Upper lobe of left lung (tissue), 6 donors: ENCODE measurements at places on chromosomes 5 and 9. TPM values are rescaled to one million over a fixed set of nuclear protein-coding genes. Genes with fewer than 3 reads are reported as not detected.

The IL3 gene
- not detected for total RNA-seq

The ADRB2 gene
- total RNA-seq, result 27.5 TPM

DNA sequence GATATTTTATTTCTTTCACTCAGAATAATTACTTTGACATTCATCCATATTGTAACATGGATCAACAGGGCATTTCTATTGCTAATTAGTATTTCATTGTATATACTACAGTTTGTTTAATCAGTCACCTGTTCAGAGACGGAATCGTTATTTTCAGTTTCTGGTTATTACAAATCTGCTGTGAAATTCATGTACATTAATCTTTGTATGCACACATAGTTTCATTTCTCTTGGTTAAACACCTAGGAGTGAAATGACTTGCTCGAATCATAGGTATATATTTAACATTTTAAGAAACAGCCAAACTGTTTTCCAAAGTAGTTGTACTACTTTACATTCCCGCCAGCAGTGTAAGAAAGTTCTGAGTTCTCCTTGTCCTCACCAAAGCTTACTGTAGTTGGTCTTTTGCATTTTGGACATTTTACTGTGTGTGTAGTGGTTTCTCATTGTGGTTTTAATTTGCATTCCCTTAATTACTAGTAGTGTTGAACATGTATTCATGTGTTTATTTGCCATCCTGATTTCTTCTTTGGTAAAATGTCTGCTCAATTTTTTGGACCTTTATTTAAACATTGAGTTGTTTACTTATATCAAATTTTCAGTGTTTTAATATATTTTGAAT, 198.2 kb downstream of the SAXO1 start:
- no peak for DNase-seq

GRCh38 chr5:107604146-107604910, 66.4 kb downstream of the EFNA5 start:
- no peak for DNase-seq

- no peak for DNase-seq
These were observed 71.9 kb downstream of the ITGA1 start for GRCh38 chr5:52859628-52860027.

The CLTA gene
- total RNA-seq, result 200 TPM

- DNase-seq, result no peak
These were observed 88.4 kb downstream of the GALNT10 start for GRCh38 chr5:154278908-154279307.

DNA sequence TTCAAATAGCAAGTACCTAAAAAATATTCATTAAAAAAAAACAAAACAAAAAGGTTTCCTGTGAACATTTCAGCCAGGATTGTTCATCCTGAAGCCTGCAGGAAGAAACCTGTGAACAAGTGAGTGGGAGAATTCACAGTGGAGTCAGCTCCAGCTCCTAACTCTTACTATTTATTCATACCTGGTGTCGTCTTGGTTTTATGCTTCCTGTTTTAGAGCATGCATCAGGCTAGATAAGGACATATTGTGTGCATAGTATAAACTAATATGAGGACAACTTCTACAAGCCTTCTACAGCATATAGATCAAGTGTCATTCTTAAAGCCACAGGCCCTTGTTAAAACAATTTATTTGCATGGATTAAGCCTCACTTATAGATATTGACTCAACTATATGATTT, 169.9 kb downstream of the EFNA5 start:
- no peak for DNase-seq

- DNase-seq, result no peak
These were observed 8.0 kb downstream of the VDAC1 start for GRCh38 chr5:133996683-133997252.

- no peak for DNase-seq
These were observed 179.0 kb downstream of the C9orf50 start for GRCh38 chr9:129441852-129442251.

DNA sequence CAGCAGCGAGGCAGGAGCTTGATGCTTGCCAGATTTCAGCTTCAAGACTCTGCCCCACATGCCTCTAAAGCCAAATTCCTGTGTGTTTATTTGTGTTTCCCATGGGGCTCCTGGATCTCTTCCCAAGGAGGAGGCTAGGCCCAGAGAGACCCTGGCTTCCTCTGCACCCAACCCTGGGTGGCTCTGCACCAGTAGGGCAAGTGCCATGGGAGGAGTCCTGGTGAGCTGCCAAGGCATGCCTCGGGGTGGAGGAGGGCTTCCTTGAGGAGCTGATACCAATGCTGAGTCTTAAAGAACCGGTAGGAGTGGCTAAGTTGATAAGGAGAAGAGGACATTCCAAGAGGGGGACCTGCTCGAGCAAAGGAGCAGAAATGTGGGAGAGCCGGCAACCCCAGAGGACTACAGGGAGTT, 6.8 kb upstream of the TIFAB start:
- peak; percentile 84 for DNase-seq

- no peak for DNase-seq
These were observed 185.5 kb upstream of the OTULINL start for GRCh38 chr5:14396066-14396465.

The PMPCA gene
- 41.2 TPM for total RNA-seq

The PCDHB12 gene
- 0.91 TPM for total RNA-seq

DNA sequence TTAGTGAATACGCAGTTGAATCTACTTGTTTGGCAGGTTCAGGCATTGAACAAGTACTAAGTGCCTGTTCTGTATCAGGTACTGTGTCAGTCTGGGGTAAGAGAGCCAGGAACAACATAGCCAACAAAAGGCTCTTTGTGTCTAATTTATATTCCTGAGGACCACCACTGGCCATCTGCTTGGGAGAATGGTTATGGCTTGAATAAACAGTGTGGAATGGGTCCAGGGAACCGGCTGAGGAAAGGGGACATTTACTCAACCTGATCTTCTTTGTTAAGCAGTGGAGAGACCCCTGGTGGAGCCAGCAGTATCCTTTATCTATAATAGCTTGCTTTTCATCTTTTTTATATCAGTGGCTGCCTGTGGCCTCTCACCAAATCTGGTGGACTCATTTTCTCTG, 38.6 kb downstream of the EXOSC2 start:
- DNase-seq, result no peak

- no peak for DNase-seq
These were observed 86.5 kb upstream of the LMX1B start for GRCh38 chr9:126527109-126527825.

- peak; percentile 74 for DNase-seq
These were observed 17.5 kb upstream of the NREP start for GRCh38 chr5:111774525-111774924.

The ALDOB gene
- 1.8 TPM for total RNA-seq

- DNase-seq, result no peak
These were observed 189.6 kb downstream of the ICE1 start for GRCh38 chr5:5612096-5612495.

GRCh38 chr5:176773408-176774035, 36.8 kb upstream of the UNC5A start:
- DNase-seq, result peak; percentile 13

- DNase-seq, result no peak
These were observed 544 bp downstream of the ADAMTS6 start for GRCh38 chr5:65481171-65481581.

The NIM1K gene
- total RNA-seq, result 5.8 TPM

DNA sequence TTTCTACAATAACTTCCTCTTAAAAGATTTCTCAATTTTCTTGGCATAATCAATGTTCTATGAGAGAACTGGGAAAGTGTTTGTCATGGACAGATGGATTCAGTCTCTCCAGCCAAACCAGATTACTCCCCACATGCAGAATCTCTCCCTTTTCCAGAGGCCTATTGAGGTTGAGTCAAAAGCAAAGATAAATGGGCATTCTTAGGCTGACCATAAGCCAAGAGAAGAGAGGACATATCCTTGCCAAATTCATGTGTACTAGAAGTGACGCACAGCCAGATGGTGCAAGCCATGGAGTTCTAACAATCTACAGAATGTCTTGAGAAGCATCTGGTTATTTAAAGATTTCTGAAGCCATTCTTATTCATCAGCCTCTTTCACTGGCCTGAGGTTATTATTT, 2115.0 kb downstream of the MAT2B start:
- no peak for DNase-seq

GRCh38 chr5:110738812-110739651, at the start of gene SLC25A46:
Gene SLC25A46, plus strand, starts transcription at chr5:110739007. Its CDS starts 113 bp downstream, at chr5:110739120.
- DNase-seq, result peak; percentile 95

GRCh38 chr5:155019601-155020226, 6.2 kb downstream of the KIF4B start:
- no peak for DNase-seq

The TAL2 gene
- not detected for total RNA-seq

The ROR2 gene
- 5.2 TPM for total RNA-seq

DNA sequence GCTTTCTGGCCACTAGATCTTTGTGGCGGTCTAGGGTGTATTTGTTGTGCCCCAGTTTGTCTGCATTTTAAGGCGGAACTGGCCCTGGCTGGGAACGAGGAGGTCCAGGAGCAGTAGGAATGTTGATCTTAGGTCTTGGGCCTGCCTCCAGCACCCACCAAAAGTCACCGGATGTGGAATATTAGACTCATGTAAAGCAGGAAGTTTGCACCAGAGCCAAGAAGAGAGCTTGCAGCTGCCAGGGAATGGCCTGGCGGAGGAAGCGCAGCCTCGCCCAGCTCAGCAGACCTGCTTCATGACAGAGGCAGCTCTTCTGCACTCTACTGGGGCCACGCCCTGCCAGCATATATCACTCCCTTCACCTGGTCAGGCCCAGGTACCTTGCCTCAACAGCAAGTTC, 3.3 kb downstream of the GPX3 start:
- DNase-seq, result peak; percentile 72

The PPP3R2 gene
- total RNA-seq, result not detected

GRCh38 chr5:91357806-91358205, 25.3 kb downstream of the ARRDC3 start:
- no peak for DNase-seq

DNA sequence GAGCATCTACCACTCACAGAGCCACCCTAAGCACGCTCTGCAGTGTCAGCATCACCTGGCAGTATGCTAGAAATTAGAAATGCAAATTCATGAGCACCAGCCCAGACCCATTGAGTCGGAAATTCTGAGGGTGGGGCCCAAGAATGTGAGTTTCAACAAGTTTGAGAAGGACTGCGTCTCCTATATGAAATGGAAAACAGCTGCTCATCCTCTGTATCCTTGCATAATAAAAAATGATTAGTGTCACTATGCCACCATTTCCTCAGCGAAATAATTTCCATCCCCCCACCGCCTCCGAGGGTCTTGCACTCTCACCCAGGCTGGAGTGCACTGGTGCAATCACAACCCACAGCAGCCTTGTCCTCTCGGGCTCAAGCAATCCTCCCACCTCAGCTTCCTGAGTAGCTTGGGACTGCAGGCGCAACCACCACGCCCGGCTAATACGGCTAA, 1.3 kb upstream of the IQGAP2 start:
- DNase-seq, result no peak
